Iris pigment epithelial cell (primary cell): ENCODE measurements at places on chromosomes 13 and 19.
A peak's percentile ranks its signal among the peaks of the same experiment; 100 is the strongest.

- no peak for DNase-seq
Measured at GRCh38 chr19:32318884-32319520, 26.4 kb upstream of the ZNF507 start.

- DNase-seq, result no peak
Measured at GRCh38 chr13:40273253-40274025, 393.0 kb downstream of the FOXO1 start.

DNA sequence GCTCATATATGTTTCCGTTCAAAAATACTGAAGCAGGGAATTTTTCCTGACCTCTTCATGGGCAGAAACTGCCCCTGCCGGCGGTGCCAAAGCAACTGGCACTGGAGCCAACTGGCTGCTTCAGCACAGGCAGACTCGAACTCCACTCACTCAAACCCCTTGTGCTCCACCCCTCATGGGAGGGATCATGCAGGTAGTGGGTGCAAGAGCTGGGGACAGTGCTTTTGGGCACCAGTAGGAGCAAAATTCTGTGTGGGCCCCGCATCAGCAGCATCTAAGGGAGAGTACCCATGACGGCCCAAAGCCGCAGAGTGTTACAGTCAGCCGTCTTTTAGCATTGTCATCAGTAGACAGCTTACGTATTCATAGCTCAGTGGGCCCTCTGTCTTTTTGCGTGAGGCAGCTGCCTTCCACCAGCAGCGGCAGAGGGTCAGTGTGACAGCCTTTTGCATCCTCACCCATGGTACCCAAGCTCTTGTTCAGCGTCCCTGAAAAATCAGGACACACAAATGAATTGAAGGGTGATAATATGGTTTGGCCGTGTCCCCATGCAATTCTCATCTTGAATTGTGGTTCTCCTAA lies 393.8 kb downstream of the SLITRK6 start:
- DNase-seq, result no peak

GRCh38 chr19:2475018-2475701 lies 767 bp upstream of the GADD45B start:
- peak; percentile 70 for DNase-seq

DNA sequence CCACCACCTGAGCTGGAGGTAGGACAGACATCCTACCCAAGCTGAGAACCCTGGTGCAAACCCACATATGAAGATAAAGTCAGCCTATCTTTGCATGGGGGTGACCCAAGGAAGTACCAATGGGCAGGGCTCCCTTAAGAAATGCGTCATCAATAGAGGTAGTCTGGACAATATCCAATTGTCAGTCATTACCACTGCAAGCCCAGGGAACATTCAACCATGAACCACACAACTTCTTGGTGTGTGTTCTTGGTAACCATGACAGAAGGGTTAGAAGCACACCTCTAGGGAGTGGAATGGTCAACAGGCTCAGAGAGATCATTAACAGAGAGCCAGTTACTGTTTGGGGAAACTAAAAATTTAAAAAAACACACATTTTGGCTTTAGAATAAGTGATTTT lies 34.7 kb upstream of the DOCK9 start:
- no peak for DNase-seq

GRCh38 chr13:101092985-101093384 lies 323.3 kb downstream of the NALCN start:
- peak; percentile 6 for DNase-seq

DNA sequence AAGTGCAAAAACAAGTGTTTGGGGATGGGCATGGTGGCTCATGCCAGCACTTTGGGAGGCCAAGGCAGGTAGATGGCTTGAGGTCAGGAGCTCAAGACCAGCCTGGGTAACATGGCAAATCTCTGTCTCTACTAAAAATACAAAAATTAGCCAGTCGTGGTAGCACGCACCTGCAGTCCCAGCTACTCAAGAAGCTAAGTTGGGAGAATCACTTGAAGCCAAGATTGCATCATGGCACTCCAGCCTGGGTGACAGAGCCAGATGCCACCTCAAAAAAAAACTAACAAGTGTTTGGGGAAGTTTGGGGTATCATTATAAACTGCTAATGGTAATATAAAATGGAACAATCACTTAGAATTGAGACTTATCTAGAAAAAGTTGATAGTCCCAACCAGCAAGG lies 24.6 kb downstream of the XPO4 start:
- no peak for DNase-seq

GRCh38 chr13:65940720-65941119 lies 1289.4 kb downstream of the PCDH9 start:
- no peak for DNase-seq
